ENCODE measurements at places on chromosomes 2 and 18.

DNA sequence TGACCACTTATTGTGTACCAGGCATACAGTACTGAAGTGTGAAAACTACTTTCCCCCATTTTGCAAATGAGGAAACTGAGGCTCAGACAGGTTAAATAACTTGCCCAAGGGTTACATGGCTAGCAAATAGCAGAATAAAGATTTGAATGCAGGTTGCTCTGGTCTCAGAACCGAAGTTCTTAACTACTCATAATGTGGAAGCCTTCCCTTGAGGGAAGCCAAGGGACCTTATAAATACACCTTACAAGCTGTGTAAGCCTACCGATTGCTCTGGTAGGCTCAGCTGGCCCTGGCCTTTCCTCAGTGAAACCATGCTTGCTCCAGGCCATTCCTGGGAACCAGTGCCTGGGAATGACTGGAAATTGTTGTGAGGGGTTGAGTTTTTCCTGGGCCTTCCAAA, 114.6 kb upstream of the CDCA7 start:
- no peak for DNase-seq

GRCh38 chr18:36352384-36352783, 54.9 kb downstream of the FHOD3 start:
- DNase-seq, result no peak

DNA sequence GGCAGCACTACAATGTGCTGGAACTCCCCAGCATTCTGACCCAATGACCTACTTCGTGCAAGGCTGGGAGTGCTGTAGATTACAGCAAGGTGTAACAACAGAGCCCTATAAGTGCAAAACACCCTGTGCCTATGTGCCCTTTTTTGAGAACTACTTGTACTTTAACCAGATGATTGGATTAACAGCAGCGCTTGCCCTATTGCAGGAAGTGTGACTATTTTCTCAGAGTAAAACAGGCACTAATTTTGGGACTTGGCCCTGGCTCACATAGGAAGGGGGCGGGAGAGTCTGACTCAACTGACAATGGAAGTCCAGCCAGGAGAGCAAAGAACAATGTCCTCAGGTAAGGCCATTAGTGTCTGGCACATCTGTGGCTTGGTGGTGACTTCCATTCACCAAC, 35.6 kb upstream of the RNF125 start:
- no peak for DNase-seq

- no peak for DNase-seq
These were observed 51.6 kb downstream of the GLI2 start for GRCh38 chr2:120787111-120787821.

GRCh38 chr2:23327416-23327815, 57.6 kb upstream of the KLHL29 start:
- DNase-seq, result no peak

DNA sequence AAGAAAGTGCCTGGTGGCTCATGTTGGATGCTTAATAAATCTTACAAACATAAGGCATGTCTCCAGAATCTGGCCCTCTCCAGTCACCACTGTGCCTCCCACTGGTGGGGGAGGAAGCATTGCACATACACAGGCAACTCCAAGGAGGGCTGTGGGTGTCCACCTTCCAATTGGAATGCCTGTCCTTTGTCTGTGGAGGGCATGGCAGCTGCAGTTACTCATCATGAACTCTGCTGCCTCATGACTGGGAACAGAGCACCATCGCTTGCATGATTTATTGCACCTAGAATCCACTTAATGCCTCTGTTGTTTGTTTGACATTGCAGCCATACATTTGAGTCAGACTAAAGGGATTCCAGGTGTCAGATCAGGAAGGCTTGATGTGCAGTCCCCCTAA, 278.9 kb downstream of the PRKCE start:
- no peak for DNase-seq
